Endodermal cell (in vitro differentiated cells): ENCODE measurements at places on chromosomes 11 and 22. TPM values are rescaled to one million over a fixed set of nuclear protein-coding genes. Genes with fewer than 3 reads are reported as not detected.

DNA sequence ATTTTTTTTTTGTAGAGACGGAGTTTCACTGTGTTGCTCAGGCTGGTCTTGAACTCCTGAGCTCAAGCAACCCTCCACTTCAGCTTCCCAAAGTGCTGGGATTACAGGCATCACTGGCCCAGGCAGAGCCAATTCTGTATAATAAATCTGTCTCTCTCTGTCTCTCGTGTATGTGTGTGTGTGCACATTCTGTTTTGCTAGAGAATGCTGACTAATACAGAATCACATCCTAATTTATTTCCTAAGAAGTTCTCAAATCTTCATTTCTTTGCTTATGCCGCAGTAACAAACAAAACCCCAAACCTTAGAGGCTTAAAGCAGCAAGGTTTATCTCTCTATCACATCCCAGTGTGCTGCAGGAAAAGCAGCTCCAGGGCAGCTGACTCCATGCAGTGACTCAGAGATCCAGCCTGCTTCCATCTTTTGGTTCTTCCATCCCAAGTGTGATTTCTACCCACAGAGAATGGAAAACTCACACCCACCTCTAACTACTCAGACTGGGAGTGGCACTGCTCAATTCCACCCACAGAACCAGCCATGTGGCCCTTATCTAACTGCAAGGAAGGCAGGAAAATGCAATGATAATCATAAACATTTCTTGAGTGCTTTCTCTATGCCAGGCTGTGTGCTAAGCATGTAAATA is 35.1 kb upstream of the LRRC10B start:
- no peak for DNase-seq

DNA sequence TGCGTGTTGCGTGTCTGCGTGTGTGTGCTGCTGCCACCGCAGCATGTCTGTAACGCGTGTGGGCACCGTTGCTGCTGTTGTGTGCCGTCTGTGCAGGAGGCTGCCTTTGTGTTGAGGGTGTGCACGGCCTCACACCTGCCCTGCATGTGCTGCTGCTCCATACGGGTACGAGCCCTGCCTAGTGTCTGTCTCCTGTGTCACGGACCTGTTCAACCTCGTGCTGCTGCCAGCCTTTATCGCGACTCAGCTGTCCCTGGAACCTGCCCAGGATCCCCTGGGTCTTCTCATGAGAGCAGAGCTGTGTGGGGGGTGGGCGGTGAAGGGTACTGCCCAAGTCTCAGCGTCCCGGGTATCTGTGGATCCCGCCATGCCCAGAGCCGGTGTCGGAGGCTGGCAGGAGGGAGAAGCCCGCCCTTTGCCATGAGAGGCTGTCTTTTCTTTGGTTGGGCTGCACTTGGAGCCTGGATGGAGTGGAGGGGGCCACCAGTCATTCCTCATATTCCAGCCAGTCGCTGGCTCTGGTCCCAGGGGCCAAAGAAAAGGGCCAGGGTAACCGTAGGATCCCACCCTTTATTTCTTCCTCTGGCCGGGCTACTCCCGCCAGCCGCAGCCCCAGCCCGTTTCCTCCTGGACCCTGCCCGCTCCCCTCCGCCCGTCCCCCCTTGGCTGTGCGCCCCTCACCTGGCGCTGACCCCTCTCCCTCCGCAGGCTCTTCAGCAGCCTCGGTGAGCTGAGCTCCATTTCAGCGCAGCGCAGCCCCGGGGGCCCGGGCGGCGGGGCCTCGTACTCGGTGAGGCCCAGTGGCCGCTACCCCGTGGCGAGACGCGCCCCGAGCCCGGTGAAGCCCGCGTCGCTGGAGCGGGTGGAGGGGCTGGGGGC is 7.8 kb upstream of the ACR start:
- no peak for DNase-seq

- no peak for DNase-seq
Measured at GRCh38 chr11:17581732-17582053, 34.6 kb downstream of the OTOG start.

GRCh38 chr11:64340671-64341335 is 799 bp downstream of the CCDC88B start:
- peak; percentile 96 for DNase-seq

DNA sequence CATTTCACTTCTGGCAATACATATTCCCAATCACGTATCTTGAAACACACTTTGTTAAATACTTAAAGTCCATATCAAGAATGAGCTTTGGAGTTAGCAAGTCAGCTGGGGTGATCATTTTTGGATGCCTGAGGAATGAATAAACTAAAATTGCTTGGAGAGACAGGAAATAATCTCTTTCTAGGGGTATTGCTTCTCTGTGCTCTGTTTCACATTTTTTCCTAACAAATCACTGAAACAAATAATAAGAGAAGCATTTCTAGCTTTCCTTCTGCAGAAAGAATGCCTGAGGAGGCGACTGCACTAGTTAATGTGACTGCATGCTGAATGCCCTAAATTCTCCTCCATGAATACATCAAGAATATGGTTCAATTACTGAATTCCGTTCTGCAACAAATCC is 541.4 kb upstream of the CCDC90B start:
- no peak for DNase-seq

DNA sequence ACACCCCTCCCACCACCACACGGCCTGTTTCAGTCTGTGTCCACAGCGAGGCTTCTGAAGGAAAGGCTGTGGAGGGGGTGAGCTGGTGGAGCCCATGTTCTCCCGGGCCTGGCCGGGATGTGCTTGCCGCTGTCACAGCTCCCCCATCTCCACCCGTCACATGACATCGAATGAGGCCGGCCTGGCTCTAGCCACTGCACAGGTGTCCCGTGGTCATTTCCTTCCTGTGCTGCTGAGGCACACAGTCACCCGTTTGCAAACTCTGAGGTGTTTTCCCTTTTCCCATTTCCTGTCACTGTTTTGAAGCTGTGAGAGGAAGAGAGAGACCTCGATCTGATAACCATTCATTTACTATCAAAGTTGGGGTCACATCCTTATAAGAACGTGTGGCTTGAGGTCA is 55.7 kb upstream of the CLDN5 start:
- no peak for DNase-seq

DNA sequence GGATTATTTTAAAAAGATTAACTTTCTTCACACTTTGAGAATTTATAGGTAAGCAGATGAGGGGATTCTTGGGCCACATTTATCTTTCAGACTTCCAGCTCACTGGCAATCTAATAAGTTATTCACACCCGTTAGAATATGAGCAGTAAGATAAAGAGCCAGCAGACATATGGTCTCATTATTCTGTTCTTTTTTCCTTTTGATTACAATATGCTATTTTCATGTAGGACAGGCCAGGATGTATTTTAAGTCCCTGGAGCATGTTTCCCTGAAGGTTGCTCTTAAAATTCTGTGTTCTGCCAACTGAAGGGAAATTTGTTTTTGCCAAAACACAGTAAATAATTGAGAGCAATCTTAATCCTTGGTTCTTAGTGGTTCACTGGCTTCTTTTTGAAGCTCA is 22.2 kb downstream of the PDHX start:
- DNase-seq, result no peak

- DNase-seq, result no peak
Measured at GRCh38 chr11:23201936-23202522, 341.8 kb upstream of the CCDC179 start.

RFPL3 gene
- 0.23 TPM in 1 of 3 replicates, not detected in the others for total RNA-seq

C11orf91 gene
- 1.0 to 1.4 TPM in 2 of 3 replicates, not detected in the other for total RNA-seq

PHF21B gene
- 49.2 and 69.2 TPM in 2 replicates for total RNA-seq
